Right ventricle myocardium superior (tissue), 1 donor: ENCODE measurements at places on chromosomes 16 and 17.

GRCh38 chr16:9112844-9113186, 21.4 kb downstream of the HAPSTR1 start:
- DNase-seq: no peak

DNA sequence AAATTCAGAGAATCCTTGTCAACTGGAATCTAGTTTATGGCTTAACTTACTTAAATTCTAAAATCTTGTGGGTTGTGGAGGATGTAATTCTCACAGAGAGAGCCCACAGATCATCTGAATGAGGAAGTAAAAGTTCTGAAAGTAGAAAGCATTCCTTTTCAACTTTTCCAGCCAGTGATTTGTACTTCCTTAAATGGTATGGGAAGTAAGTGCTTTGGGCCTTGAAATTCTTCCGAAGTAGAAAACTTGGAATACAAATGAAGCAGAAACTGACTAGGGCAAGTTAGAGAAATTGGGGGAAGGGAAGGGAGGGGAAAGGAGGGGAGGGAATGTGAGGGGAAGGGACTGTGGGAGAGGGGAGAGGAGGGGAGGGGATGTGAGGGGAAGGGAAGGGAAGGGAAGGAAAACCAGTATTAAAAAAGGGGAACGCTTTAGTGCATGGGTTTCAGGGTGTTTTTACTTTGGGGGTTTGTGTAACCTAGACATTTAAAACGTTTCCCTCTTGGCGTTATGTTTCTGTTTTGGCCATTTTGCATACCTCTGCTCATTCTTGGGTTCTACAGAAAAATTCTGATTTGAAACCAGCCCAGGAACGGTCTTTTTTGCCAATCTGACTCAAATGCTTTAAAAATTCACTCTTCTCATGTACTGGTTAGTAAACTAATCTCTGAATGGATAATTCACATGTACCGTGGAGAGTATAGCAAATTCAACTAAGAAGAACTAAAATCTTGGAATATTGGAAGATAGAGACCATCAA, 15.5 kb upstream of the SNTB2 start:
- no peak for DNase-seq

DNA sequence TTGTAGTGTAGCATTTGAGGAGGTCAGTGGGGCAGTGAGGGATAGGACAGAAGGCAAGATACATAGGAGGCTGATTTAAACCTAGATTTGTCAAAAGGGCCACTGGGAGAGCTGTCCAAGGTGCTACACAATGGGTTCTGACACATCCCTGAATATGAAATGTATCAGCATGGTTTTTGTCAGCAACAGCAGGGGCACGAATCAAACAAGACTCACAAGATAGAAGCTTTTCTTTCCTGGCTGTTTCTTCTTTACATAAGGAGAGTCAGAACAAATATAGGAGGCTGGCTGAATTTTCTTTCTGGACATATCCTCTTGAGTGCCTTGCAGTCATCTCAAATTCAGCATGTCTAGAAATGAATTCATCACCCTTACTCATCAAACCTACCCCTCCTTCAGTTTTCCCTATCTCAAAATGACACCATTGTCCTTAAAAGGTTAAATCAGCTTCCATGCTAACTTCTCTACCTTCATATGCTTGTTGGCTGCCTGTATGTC, 130.5 kb downstream of the NPIPB5 start:
- DNase-seq: no peak

DNA sequence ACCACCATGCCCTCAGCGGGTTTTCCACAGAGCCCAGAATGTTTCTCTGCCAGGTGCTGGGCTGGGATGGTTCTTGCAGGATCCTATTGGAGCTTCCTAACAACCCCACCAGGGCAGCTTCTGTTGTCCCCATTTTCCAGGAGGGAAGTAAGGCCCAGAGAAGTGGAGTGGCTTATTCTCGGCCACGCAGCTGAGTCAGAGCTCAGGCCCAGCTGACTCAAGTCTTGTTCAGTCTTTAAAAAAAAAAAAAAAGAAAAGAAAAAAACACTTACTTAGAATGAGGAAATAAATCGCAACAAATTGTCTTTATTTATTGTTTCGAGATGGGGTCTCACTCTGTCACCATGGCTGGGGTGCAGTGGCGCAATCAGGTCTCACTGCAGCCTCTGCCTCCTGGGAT, 413.0 kb downstream of the CPPED1 start:
- DNase-seq: no peak

DNA sequence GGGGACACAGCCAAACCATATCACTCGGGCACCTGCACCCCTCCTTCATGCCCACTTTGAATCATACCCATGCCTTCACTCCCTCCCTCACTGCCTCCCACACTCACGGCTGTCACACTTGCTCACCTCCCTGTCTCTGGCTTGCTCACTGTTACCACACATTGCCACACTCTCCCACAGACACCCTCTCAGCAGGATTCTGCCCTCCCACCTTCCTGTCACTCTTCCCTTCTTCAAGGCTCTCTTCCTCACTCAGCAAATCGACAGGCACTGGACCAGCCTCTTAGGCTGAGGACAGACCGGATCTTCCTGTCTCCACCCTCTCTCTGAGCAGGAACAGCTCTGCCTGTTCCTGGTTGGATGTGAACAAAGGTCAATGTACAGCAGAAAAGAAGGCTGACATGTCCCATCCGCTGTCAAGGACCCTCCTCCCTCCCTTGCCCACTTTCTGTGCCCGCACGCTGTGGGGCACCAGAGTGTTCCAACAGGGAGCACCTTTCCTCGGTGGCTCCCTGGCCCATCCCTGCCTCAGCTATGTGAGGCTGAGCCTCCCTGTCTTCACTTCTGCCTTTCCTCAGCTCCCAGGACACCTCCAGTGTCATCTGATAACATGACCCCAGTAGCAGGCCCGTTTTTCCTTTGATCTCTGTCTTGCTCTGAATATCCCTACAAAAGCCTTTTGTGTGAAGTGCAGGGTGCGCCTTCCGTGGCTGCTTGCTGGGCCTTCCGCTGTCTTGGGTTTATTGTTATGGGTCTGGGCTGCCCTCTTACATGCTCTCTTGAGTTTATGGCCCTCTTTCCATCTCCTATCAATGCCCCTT, 47.0 kb downstream of the CCDC182 start:
- DNase-seq: no peak

- DNase-seq: peak; percentile 83
Observed at GRCh38 chr16:569445-570254, at the start of gene PIGQ. Gene PIGQ (plus strand): TSS chr16:569968. CDS start chr16:574075, 4,107 bp downstream.

DNA sequence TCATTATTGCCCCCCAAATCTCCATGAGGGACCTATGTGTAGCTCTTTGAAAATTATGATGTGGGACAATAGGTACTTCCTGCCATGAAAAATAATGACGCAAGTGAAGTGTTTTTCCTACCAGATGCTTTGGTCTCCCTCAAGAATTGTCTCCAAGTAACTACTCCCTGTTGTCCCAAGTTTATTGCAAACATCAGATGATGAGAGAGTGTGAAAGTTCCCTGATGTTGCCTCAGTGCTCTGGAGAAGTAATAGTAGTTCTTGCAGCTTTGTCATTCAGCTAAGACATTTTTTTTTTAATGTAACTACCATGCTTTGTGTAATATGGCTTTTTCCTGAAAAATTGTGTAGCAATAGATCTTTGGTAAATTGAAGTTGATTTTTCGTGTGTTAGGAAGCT, 20.1 kb downstream of the LPCAT2 start:
- no peak for DNase-seq

GRCh38 chr17:6453279-6454024, 9.2 kb downstream of the PIMREG start:
- DNase-seq: no peak

DNA sequence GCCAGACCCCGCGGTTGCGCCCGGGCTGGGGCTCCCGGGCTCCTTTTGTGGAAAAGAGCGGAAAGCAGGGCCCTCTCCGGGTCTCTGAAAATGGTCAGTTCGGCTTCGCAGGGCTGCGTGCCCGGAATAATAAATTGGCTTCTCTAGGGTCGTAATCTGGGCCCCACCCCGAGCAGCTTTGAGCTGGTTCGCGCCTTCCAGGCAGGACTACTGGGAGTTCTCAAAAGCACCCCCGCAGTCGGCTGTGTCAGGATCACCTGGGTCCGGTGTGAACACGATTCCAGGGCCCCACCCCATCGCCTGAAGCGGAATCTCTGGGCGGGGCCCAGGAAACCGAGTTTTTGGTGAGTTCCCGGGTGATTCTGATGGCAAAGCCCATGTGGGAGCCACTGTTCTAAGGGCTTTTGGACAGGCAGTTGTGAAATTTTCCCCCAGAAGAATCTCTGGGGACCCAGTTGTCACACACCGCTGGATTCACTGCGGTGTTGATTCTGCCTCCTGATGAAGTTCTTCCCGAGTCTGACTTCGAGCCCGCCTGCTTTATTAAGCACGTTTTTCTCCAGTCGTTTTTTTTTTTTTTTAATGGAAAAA, 77.0 kb downstream of the MRC2 start:
- DNase-seq: peak; percentile 58
